DMS79 (cell line): ENCODE measurements at places on chromosomes 13 and 19.

DNA sequence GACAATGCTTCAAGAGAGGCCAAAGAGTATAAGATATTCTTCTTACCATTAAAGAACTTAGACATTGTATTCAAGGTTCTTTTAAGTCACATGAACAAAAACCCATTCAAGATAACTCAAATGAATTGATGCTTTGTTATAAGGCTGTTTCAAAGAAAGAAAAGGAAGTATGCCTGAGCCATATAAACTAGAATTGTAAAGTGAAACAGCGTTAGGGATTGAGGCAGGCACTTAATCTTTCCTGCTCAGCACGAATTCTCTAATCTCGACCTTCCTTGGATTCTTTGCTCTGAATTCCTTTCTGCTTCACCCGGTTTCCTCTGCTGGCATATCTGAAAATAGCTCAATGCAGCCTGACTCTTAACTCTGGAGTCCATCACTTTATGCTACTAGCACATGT lies 595.4 kb downstream of the DIAPH3 start:
- DNase-seq = no peak

DNA sequence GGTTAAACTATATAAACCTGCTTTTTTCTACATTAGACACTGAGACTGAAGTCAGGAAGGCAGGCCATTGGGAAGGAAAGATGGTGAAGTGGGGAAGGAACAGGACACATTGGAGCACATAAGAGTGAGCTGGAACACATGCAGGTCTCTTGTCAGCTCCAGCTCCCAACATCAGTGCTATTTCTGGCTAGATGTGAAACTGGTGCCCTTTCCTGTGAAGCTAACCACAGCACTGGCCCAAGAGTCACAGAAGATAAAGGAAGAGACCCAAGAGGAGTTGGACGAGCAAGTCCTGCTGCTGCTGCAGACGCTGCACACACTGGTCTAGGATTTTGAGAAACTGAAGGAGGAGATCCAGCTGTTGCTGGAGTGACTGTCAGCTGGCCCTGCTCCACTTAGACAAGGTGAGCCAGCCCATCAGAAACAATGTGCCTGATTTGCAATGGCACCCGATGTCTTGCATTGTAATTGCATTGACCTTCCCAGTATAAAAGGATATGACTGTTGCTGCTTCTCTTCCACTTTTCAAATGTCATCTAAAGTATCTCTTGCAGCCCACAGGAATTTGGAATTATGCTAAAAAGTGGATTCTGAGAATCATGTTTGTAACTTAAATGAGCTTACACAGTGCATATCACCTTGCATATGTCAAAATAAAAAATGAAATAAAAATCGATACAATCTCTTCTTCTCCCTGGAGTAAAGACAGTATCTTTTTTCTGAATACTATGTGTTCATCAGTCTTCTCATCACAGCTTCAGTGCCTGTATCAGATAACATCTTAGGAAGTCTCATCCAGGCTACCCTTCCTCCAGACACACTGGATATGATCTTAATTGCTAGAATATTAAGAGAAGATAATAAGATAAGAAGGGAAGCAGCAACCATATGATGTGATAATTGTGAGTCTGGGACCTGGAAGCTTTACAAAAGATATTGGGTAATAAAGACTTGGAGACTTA lies 230.7 kb upstream of the SPRY2 start:
- no peak for DNase-seq

- no peak for DNase-seq
These were observed 502.8 kb downstream of the KLF12 start for GRCh38 chr13:73631411-73631810.

GRCh38 chr13:25945596-25945995 lies 106.2 kb downstream of the SHISA2 start:
- DNase-seq = no peak

GRCh38 chr13:99135591-99135990 lies 65.1 kb upstream of the UBAC2 start:
- no peak for DNase-seq

DNA sequence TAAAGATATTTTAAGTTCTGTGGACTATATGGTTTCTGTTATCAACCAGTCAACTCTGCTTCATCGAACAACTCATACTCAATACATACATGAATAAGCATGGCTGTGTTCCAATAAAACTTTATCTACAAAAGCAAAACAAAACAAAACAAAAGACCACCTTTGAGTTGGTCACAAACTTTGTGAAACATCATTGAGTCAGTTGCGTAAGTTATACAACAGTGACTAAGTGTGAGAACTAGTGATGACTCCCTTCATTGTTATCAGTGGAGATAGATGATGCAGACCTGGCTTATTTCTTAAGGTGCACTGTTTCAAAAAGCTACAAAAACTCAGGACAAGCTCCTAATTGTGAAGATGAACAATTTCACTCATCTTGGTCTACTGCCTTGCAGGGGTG lies 14.5 kb upstream of the KLK4 start:
- DNase-seq = no peak

- DNase-seq = peak; percentile 83
These were observed 16.2 kb upstream of the DOCK9 start for GRCh38 chr13:98994080-98994479.

- DNase-seq = no peak
These were observed 2.4 kb downstream of the DHX34 start for GRCh38 chr19:47351548-47351947.

- peak; percentile 42 for DNase-seq
These were observed 114.8 kb downstream of the KATNAL1 start for GRCh38 chr13:30192320-30193093.

DNA sequence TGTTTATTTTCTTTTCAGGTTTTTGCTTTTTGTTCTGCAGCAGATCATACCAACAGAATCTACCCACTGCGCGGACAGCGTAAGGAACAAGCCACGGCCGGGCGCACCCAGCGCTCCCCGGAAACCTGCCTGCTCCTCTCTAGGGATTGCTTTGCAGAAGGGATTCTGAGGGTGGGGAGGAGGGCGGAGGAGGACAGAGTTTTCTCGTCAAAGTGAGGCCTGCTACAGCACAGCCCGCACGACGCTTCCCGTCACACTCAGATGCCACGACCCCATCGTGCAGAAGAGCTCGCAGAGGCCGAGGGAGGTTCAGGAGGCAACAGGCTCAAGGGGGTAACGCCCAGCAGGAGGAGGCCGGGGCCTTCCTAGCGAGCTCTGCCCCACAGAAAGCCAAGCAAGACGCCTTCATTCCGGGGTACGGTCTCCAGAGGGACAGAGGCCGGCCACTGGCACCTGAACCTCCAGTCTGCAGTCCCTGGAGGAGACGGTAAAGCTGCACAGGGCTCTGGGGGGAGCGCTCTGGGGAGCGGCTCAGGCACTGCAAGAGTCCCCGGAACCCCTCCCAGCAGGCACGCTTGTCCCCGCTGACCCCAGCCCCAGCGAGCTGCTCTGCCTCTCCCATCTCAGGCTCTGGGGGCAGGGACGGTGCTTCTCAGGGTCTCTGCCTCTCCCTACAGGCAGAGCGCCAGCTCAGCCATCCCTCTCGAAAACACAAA lies 6.9 kb downstream of the REXO1 start:
- DNase-seq = no peak

DNA sequence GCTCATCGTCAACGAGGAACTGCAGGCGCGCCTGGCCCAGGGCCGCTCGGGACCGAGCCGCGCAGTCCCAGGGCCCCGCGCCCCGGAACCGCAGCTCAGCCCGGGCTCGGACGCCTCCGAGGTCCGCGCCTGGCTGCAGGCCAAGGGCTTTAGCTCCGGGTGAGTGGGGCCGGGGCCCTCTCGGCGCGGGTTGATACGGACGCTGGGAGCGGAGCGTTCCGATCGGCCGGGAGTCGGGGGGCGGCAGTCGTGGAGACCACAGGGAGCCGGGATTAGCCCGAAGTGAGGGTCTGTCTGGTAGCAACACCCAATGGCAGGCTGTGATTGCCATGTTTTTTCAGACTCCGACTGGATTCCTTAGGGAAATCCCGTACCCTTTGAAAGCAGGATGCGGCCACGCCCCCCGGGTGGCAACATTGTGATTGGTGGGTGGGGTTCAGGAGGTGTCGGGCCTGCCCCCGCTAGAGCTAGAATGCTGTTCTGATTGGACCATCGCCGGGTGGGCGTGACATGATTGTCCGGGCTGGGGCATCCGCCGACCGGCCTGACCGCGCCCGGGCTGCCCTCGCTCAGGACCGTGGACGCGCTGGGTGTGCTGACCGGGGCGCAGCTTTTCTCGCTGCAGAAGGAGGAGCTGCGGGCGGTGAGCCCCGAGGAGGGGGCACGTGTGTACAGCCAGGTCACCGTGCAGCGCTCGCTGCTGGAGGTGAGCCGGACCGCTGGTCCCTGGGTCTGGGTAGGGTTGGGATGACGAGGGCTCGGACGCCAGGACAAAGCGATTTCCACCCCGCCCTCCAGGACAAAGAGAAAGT lies 11.3 kb downstream of the EPS8L1 start:
- peak; percentile 96 for DNase-seq

DNA sequence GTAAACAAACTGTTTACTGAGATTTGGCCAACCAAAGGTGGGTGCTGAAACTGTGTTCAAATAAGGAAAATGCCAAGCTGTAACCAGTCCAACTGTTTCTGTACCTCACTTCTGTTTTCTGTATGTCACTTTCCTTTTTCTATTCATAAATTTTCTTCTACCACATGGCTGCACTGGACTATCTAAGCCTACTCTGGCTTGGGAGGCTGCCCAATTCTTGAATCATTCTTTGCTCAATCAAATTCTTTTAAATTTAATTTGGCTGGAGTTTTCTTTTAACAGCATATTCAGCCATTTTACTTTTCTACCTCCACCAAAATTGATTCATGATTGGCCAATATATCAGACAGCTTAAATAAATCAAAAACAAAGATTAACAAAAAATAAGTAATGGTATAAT lies 1575.5 kb upstream of the SPRY2 start:
- no peak for DNase-seq

- no peak for DNase-seq
These were observed 12.2 kb upstream of the HIF3A start for GRCh38 chr19:46284635-46285034.

GRCh38 chr13:68185444-68186141 lies 955.5 kb upstream of the PCDH9 start:
- no peak for DNase-seq

DNA sequence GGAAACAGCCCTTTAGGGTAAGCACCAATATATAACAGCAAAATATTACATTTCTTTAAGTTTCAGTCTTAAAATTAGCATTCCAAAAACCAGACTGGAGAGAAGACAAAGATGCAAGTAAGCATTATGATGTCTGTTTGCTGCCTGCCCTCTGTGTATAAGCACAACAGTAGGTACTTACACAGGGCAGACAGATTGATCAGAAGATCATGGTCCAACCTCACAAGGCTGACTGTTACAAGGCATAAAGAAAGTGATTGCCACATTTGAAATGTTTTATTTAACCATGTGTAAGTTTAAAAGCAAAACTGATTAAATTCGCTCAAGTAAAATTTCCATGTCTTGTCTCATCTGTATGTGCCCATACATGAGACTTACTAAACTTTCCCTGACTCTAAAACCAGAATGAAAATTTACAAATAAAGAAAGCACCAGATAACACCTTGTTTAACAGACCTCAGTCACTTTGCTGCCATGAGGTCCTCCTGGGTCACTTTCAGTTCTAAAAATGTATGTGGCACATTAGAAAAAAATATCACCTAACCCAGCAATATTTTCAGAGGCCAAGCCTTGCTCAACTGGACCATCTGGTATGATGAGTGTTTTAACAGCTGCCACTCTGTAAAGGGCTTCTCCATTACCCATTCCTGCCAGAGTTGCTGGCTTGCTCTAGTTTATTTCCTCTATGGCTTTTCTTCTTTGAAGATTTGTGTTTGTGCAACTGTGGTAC lies 297.0 kb downstream of the RBM26 start:
- no peak for DNase-seq

- no peak for DNase-seq
These were observed 76.2 kb upstream of the TNFSF11 start for GRCh38 chr13:42497798-42498197.

DNA sequence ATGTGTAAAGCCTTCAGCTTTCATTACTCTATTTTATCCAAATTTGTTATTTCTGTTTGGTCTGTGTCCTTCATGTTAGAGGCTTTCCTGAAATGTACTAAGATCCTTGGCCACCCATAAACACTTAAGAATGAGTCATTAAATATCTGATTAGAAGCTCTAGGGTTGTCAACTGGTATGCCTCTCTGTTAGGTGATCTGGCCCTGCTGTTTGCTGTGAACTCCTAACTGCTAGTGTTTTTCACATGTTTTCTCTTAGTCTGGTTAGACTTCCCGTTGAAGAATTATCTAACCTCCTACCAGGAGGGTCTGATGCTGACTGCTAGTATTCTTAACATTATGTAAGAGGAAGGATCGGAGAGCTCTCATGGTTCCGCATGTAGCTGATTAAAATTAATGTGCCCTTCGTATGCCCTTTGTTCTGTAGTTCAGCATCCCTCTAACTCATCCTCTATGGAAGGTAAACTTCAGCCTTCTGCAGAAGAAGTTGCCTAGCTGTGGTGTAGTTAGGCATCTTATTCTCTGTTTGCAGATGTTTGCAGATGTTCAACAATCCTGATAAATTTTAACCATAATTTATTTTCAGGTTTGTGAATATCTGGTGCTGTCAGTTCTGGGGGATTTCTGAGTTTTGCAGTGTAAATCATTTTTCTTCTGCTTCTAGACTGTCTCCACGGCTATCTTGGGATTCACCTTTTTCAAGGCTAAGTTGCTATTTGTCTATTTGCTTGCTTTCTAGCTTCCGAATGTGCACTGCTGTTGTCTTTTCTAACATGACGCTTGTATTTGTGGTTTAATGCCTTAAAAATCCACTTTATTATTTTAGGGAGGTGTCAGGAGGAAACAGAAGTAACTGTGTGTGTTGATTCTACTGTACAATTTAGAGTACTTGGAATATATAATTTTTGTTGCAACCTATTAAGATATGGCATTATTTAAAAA lies 207.2 kb upstream of the SPRY2 start:
- DNase-seq = no peak

- DNase-seq = no peak
These were observed 628.0 kb upstream of the PCDH20 start for GRCh38 chr13:62043600-62043999.

DNA sequence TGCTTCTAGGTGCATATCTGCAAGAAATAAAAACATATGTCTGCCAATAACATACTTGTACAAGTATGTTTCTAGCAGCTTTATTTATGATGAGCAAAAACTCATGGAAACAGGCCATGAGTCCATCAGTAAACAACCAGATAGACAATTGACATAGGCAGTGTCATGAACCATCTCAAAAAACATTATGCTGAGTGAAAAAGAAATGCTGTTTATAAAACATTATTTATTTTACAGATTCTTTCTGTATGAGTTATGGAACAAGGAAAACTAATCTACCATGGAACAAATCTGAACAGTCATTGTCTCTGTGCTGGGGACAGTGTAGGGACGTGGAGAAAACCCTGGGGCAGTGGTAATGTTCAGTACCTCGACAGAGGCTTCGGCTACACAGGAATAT lies 283.9 kb downstream of the UQCRFS1 start:
- DNase-seq = no peak

GRCh38 chr13:22828081-22828480 lies 352.7 kb upstream of the SGCG start:
- DNase-seq = no peak

DNA sequence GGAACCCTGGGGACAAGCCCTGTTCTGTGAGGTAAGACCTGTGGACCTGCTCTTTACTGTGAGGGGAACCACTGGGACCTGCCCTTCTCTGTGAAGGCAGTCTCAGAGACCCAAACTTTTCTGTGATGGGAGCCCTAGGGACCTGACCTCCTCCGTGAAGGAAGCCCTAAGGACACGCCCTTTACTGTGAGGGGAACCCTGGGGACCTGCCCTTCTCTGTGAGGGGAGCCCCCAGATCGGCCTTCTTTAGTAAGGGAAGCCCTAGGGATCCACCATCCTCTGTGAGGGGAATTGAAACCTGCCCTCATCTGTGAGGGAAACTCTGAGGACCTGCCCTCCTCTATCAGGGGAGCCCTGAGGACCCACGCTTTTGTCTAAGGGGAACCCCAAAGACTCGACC lies 343.5 kb downstream of the UQCRFS1 start:
- DNase-seq = no peak

- DNase-seq = no peak
These were observed 5.2 kb downstream of the LILRA4 start for GRCh38 chr19:54333586-54334298.
